Endodermal cell (in vitro differentiated cells): ENCODE measurements at places on chromosomes 6 and 20. TPM values are rescaled to one million over a fixed set of nuclear protein-coding genes. Genes with fewer than 3 reads are reported as not detected.

DNA sequence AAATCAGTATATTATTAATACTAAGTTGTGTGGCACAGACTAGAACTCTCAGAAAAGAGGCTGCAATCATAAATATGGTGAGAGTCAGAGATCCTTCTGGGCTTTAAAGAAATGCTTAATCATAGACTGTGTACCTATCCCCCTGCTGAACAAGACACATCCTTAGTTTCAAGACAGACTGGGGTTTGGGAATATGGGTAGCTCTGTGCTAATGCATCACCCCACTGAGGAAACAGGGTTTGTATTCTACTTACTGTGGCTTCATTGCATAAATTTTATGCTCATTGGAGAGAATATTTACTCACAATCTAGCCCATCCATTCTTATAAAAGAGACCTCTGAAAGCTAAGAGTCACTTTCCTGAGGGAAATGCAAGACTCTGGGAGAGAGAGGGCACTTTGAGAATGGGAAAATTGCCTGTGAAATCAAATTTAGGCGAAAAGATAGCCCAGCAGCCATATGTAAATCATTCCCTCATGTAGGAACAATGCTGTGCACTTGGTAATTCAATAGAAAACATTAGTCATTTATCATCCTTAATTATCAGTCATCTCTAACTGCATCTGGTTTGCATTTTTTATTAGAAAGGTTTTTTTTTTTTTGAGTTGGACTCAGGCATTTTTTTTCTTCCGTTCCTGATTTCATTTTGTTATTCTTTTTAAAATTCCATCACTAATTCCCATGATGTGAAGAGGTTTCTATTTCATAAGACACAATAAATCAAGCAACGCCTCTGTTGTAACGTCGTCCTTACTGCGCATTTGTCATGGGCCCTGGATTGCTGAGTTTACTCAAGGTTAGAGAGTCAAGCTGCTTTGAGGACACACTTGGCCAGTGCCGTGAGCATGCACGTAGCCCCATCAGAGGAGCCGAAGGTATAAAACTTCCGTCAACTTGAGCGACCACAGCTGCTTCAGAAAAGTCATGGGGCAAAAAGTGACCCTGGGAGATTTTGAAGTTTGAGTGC, 91.8 kb downstream of the TRMT11 start:
- DNase-seq = no peak

GRCh38 chr6:16413399-16413798, 175.0 kb downstream of the GMPR start:
- DNase-seq = no peak

DNA sequence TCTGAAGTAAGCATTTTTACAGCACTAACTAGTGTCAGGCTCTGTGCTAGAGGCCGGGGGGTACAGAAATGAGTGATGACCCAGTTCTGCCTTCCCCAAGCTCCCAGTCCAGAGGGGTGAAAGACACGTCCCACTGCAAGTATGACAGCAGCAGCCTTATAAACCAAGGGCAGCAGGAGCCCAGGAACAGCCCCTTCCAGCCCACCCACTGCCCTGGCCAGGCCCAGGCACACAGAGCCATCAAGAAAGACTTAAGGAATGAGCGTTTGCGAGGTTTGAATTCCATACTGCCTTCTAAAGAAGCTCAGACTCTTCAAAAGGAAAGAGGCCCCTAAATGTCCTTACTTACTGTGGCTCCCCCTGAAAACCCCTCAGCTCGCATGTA, 10.0 kb downstream of the TRERF1 start:
- peak; percentile 82 for DNase-seq

DNA sequence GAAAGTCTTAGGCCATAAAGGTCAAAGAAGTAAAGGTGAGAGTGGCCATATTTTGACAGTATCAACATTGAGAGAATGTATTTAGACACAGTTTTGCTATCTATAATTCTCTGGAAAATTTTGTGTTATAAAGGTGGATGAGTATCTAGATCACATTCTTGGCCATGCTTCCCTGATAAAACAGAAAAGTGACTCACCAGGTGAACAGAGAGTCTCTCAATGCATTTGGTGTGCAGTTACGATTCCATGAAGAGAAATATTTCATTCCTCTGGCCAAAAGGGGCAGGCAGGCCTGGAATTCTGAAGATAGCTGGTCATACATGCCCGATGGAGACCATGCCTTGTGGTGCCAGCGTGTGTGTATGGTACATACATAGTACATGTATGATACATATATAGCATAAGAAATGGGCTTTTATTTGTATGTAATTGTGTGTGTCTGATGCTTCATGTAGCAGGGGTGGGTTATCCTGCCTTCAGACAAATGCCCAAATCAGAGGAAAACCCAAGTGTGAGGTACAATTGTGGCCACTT, 164.0 kb downstream of the SOBP start:
- no peak for DNase-seq

DNA sequence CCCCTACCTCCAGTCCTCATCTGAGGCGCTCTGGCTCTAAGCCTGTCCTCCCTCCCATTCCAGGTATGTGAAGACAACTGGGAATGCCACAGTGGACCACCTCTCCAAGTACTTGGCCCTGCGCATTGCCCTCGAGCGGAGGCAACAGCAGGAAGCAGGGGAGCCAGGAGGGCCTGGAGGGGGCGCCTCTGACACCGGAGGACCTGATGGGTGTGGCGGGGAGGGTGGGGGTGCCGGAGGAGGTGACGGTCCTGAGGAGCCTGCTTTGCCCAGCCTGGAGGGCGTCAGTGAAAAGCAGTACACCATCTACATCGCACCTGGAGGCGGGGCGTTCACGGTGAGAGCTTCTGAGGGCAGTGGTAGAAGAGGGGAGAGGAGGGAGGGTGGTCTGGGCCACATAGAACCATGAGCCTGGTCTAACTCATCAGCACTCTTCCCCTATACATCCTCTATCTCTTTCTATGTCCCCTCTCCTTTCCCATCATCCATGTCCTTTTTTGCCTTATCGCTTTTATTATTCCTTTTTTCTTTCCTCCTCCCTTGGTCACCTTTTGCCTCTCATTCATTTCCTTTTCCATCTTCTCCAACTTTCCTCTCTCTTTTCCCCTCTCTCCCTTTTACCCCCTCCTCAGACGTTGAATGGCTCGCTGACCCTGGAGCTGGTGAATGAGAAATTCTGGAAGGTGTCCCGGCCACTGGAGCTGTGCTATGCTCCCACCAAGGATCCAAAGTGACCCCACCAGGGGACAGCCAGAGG, 3.5 kb downstream of the RING1 start:
- peak; percentile 82 for DNase-seq

- DNase-seq = no peak
Observed at GRCh38 chr6:131958542-131959470, 7.6 kb upstream of the CCN2 start.

The LCA5 gene
- total RNA-seq = 10.8 to 18.8 TPM (median 11.1 TPM) in 3 replicates

The NR2E1 gene
- total RNA-seq = not detected in 3 replicates

The BIRC7 gene
- total RNA-seq = not detected in 2 replicates
